Retina (tissue), 1 donor: ENCODE measurements at places on chromosomes 11 and 22.

GRCh38 chr11:20368438-20368837 is 4.9 kb downstream of the HTATIP2 start:
- DNase-seq = no peak

GRCh38 chr11:64910451-64911093 is 6.4 kb downstream of the ATG2A start:
- no peak for DNase-seq

- DNase-seq = no peak
Measured at GRCh38 chr11:76839311-76839710, 21.4 kb upstream of the ACER3 start.

- DNase-seq = no peak
Measured at GRCh38 chr22:19429950-19430889, 1.3 kb downstream of the HIRA start.

DNA sequence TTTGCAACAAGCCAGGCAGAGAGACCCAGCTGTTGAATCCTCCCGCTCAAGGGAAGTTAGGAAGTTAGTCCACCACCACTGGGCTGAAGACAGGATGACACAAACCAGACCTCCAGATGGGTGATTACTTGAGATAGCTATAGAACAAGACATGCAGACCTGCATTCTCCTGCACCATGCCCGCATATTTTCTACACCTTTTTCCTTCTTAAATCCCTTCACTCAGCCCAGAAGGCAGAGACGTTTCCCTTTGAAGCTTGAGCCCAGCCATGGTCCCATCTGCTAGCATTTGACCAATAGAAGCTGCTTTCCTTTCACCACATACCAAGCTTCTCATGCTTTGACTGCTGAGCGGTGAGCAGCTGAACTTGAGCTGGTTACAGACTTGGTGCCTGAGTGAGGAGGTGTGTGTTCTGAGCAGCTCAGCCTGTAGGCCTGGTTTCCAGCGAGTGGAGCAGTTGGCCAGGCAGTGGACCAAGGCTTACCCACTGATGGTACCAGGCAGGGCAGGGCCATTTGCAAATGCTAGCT is 29.2 kb upstream of the CBX6 start:
- no peak for DNase-seq

GRCh38 chr11:110779108-110779507 is 66.9 kb upstream of the ARHGAP20 start:
- no peak for DNase-seq

DNA sequence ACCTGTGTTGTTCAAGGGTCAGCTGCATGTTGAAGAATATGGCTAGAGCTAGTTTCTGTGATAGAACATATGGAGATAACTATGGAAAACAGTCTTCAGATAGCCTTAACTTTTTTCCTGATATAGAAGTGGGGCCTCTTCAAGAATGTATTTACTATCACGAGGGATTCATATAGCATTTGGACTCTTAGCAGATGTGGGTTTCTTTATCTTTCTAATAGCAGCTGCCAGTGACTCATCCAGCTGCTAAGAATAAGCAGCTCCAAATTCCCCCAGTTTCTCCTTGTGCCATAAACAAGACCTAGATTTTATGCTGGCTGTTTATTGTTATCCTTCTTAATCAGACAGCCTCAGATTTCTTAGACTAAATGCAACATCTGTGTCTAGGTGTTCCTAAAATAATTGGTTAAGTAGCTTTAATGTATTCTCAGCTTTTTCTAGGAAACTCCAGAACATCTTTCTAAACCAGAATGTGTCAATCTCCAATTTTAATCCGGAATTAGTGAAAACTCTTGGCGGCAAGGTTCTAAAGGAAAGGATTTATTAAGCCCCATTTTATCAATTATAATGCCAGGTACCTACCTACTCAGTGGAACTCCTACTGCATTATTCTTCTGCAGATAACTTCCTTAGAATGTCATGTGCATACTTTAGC is 119.8 kb downstream of the CSTPP1 start:
- DNase-seq = no peak

- DNase-seq = no peak
Measured at GRCh38 chr11:1924181-1924580, 4.7 kb downstream of the TNNT3 start.

- no peak for DNase-seq
Measured at GRCh38 chr11:128701086-128701485, 7.2 kb downstream of the FLI1 start.

- peak; percentile 86 for DNase-seq
Measured at GRCh38 chr11:131064373-131064991, 148.2 kb upstream of the SNX19 start.

GRCh38 chr22:19043121-19044085 is 78.8 kb downstream of the DGCR2 start:
- DNase-seq = no peak

DNA sequence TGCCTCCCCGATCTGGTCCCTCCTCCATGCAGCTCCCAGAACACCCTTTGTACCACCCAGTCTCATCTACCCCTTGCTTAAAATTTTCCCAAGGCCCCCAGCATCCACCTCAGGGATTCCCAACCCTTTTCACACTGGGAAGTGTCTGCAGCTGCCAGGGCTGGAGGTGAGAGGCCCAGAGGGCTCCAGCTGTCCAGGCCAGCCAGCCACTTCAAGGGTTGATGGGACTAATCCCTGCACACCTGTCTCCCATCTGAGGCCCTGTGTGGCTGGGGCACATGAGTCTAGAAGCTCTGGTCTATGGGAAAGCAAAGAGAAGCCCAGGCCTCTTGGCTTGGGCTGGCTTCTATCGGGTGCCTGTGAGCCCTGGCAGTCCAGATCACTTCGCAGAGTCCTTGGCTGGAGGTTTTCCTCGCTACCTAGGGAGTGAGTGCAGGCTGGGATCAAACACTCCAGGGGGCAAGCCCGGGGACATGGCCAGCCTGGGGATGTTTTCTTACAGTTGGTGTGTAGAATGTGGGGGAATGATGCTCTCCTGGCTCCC is 41.1 kb upstream of the TPBGL start:
- no peak for DNase-seq
